ENCODE measurements at places on chromosomes 11 and 22.
A peak's percentile ranks its signal among the peaks of the same experiment; 100 is the strongest.

- DNase-seq, result no peak
Observed at GRCh38 chr11:69165775-69166174, 10.0 kb downstream of the SMIM38 start.

DNA sequence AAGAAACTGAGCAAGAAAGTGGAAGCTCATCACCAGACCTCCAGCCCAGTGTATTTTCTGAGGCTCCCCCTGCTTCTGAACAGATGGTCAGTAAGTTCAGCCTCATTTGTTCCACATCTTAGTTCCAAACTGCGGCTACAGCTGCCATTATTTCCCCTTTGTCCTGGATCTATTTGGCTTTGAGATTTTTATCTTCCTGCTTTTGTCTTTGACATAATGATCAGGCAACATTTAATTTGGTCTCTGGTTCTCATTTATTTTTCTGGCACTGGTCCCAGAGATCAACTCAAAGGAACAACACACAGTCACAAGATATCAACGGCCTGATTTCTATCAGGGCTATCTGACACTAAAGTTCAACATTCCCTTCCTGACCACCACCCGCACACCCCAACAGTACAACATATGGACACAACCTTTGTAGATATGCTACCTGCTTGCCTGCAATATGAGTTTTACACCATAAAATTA lies 137.5 kb downstream of the FAM76B start:
- DNase-seq, result no peak

DNA sequence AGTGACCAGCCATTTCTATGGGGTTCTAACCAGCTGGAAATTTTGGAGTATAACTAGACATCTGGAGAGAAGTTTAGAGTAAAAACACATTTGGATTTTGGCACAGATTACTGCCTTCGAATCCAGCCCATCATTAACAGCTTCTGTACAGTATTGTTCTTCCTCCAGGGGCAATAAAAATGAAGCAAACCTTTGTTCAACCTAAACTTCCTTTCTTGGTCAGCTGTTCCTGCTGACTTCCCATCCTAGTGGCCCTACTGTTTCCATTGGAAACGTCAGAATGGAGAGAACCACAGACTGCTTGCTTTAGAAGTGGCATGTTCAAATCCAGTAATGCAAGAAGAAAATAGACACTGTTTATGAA lies 203.7 kb upstream of the MTMR2 start:
- no peak for DNase-seq

- no peak for DNase-seq
Observed at GRCh38 chr11:84686716-84687115, 940.4 kb downstream of the DLG2 start.

DNA sequence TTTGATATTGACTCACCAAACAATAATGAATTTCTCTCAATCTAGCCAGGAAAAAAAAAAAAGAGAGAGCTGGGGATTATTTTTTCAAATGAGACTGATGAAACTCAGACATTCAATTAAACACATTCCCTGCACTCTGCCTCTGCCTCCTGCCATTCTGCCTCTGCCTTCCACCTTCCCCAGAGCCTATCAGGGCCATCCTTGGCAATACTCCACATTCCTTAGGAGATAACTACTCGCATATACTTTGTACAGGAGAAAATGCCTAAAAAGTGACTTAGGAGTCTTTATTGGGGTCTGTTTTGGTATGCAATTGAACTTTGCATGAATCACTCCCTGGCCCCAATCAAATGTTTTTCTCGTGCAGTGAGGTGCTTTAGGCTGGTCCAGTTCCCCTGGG lies 246.6 kb upstream of the PLET1 start:
- DNase-seq, result no peak

DNA sequence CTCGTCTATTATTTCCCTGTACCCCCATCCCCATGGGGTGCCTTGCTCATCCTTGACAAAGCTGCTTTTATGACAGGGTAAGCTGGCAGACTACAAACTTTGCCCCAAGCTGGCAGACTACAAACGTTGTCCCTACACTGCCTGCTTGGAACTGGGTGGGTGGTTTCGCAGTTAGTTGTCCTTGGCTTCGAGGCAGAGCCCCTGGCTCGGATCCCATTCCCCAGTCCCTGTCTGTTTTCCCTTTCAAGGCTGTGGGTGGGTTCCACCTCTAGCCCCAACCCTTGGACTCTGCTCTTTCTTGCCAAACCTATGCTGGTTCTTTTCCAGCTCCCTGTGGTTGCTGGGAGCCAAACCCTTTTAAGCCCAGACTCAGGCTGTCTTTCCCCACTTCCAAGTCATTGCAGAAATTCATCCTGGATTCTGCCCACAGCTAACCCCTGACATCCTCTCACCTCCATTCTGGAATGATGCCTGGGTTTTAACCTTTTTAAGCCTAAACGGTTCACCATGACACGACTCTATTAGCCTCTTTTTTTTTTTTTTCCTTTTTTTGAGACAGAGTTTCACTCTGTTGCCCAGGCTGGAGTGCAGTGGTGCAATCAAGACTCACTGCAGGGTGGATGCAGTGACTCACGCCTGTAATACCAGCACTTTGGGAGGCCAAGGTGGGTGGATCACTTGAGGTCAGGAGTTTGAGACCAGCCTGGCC lies 9.2 kb upstream of the RBM14 start:
- DNase-seq, result no peak

DNA sequence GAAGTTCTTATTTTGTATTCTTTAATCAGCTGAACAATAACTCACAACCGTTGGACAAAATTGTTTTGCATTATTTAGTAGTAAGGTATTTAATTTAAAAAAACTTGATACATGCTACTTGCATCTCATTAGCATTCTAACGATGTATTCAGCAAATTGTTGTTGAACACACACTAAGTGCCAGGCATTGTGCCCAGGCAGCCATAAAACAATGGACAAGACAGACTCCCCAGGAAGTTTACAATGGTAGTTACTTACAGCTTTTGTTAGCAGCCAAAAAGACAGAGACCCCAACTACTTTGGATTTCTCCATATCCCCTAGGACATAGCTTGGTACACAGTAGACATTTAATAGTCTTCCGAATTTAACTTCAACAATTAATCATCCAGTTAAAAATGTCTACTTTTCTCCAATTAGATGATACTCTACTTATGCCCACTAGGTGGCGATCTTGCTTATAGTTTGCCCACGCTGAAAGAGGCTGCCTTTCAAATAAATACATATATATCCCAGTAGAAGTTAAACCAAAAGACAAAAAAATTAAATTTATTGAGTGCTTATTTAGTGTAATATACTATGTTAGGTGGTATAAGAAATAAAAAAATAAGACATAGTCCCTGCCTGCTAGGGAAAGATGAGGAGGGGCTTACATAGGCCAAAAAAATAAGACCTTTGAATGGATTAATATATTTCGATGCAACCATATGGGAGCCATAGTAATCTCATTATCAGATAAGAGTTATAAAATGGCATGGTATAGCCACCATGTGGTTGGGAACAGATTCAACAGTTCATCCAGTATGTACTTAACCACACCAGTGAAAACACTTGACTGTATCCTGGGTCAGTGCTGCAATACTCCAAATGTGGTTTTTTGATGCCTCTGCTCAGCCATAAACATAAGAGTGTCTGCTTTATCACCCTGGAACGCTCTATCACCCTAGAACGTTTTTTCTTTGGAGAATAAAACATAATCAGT lies 2.0 kb upstream of the FJX1 start:
- DNase-seq, result peak; percentile 45

GRCh38 chr11:15495462-15495861 lies 380.7 kb downstream of the INSC start:
- no peak for DNase-seq

- no peak for DNase-seq
Observed at GRCh38 chr22:38564669-38565068, 5.3 kb downstream of the DMC1 start.

- no peak for DNase-seq
Observed at GRCh38 chr11:17703951-17704350, 15.4 kb upstream of the MYOD1 start.

DNA sequence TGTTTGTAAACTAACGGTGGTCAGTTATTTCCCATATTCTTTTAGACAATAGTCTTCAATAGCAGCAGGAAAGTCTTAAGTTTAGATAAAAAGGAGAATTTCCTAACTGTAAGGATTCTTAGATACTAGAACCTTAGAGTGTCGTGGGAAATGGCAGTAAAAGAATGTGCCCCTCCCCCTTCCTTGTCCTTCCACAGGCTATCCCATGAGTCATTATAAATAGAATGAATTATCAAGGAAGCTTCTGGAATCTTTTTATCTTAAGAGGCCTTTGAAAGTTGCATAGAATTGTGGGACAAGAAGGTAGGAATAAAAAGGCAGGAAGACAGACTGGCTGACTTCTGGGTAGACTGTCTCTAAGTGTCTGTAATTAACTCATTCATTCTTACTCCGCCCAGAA lies 165.2 kb upstream of the TBCEL start:
- DNase-seq, result no peak

DNA sequence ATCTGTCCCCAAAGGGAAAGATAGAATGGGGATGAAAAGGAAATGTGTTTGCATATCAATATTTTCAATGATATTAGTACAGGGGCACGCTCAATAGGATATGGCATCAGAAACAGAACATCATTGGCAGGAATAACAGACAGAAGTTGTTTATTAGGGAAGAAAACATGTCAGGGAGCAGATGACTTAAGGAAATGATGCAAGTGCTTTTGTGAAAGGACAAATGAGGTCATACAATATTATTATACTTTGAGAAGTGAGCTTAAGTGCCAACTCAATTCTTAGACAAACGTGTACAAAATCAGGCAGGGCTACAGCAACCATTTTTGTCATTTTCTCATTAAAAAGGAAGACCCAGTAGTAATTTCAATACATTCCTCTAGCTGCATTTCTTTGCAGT lies 388.4 kb downstream of the SOX6 start:
- no peak for DNase-seq

- DNase-seq, result peak; percentile 80
Observed at GRCh38 chr22:31084811-31085492, 3.8 kb downstream of the SMTN start.

GRCh38 chr22:49068861-49069500 lies 758.7 kb downstream of the BRD1 start:
- DNase-seq, result no peak

DNA sequence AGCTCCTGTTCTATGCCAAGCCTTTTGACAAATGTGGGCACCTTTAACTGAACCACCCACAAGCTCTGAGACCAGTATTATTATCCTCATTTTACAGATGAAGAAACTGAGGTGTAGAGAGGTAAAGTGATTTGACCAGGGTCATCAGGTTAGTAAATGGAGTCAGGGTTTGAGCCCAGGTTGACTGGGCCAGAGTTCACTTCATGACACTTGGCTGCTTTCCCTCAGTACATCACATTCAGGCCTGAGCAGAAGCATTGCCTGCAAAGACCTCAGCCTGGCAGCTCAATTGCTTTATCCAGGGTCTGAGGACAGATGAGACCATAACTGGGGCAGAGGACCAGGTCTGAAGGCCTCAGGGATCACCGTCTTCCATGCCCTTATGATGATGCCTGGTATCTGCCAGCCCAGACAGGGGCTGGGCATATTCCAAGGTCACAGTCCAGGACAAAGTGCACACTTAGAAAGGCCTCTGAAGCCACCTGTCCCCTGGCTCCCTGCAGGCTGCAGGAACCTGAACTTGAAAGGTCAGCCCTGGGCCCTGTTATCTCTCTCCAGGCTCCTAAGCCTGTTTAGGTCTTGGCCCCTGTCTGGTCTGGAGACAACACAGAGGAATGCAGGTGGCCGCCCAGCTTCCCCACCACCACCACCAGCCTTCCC lies 32.0 kb downstream of the POU2AF3 start:
- no peak for DNase-seq

DNA sequence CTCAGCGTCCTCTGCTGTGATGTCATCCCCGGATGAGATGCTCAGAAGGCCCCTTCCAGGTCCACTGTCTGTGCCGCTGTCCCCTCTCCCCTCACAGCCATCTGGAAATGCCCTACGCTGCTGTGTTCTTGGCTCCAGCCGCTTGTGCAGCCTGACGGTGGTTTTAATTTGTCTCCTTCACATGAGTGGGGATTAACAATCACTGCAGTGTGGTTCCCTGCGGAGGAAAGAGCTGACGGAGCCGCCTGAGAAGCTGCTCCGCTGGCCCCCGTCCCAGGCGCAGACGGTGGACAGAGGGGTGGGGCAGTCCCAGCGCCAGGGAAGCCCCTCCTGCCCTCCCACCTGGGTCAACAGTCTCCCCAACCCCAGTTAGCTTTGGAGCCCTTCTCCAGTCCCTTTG lies 67.5 kb upstream of the PHF21B start:
- DNase-seq, result no peak

GRCh38 chr22:47260551-47260950 lies 498.1 kb downstream of the TBC1D22A start:
- no peak for DNase-seq

GRCh38 chr11:69969890-69970784 lies 108.0 kb upstream of the ANO1 start:
- DNase-seq, result no peak

GRCh38 chr11:1028616-1029015 lies 7.9 kb downstream of the MUC6 start:
- DNase-seq, result no peak

- DNase-seq, result no peak
Observed at GRCh38 chr22:44468973-44469372, 29.1 kb downstream of the RTL6 start.

DNA sequence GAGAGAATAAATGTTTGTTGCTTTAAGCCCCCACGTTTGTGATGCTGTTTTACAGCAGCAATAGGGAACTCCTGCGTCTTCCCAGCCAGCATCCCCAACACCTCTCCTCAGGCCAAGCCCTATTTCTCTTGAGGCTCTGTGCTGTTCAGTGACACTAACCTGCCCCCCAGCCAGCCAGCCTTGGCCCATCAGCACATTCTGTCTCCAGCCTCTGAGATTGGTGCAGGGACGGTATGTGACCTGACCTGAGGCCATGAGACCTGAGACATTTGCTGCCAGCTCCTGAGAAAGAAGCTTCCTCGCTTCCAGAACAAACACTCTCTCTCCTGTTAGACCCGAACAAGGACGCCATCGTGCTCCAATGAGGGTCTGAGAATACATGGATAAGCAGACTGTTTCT lies 38.5 kb upstream of the SLC35C1 start:
- DNase-seq, result no peak

DNA sequence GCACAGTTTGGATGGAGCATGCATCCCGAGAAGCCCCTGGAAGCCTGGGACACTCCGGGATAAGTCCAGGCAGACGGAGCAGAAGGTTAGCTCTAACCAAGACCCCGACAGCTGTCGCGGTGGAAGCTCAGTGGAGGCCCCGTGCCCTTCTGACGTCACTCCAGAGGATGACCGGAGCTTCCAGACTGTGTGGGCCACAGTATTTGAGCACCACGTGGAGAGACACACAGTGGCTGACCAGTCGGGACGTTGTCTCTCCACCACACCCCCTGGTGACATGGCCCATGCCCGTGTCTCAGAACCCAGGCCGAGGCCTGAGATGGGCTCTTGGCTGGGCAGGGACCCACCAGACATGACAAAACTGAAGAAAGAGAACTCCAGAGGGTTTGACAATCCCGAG lies 86.3 kb downstream of the KIAA1671 start:
- DNase-seq, result no peak
